ENCODE measurements at places on chromosomes 5 and 9.

DNA sequence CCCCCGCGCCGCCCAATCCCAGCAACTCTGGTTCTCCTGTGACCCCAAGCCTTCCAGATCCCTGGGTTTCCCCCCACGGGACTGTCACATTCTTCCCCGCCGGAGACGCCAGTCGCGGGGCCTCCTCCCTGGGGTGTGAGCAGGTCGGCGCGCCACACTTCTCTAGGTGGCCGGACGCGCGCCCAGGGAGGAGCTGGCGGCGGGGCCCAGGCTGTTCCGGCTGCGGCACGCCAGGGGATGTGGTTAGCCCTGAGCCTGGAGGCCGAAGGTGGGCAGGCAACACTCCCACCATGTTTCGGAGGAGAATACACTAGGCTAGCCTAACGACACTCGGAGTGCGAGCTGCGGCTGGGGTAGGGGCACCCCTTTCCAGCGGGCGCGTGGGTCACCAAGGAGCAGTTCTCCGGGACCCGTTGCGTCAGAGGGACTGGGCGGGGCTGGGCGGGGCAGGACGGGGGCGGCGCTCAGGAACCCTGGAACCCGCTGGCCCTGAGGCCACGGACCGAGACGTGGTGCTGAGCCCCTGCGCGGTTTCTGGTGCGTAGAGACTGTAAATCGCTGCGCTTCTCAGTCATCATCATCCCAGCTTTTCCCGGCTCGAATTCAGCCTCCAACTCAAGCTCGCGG lies at the start of gene SLC27A6:
Gene SLC27A6, plus strand, starts transcription at position 478 of the 627 bp plus-strand sequence. CDS start 650 bp downstream, outside the sequence.
- DNase-seq = no peak

DNA sequence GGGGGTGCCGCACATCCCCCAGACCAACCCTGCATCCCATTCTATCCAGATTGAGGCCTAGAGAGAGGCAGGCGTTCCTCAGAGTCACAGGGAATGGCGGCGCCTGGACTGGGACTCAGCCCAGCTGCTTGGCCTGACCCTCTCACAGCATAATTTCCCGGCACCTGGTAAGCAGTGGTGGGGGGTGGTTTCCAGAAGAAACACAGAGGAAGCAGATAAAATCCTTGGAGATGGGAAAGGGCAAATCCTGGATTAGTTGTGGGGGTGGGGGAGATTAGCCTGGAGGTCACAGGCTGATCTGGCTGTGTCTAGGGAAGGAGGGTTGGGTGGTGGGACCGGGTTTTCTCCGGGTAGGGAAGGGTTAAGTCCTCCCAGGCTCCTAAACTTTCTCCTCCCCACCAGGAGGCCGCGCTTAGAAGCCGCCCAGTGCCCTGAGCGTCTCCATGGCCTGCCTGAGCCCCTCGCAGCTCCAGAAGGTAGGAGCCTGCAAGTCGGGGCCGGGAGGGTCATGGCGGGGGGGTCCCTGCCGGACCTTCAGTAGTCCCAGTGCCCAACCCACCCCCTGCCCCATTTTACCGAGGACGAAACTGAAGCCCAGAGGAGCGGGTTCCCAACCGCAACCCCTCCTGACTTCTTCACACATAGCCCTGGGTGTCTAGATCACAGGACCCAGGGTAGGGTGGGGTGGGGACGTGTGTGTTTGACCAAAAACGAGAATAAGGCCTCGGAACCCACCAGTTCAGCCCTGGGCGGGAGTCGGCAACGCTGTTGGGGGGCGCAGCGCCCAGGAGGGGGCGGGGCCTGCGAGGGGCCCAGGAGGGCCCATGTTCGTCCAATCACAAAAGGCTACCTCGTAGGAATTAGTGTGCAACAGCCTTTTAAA lies 1.3 kb downstream of the PHYHD1 start:
- DNase-seq = peak; percentile 48

DNA sequence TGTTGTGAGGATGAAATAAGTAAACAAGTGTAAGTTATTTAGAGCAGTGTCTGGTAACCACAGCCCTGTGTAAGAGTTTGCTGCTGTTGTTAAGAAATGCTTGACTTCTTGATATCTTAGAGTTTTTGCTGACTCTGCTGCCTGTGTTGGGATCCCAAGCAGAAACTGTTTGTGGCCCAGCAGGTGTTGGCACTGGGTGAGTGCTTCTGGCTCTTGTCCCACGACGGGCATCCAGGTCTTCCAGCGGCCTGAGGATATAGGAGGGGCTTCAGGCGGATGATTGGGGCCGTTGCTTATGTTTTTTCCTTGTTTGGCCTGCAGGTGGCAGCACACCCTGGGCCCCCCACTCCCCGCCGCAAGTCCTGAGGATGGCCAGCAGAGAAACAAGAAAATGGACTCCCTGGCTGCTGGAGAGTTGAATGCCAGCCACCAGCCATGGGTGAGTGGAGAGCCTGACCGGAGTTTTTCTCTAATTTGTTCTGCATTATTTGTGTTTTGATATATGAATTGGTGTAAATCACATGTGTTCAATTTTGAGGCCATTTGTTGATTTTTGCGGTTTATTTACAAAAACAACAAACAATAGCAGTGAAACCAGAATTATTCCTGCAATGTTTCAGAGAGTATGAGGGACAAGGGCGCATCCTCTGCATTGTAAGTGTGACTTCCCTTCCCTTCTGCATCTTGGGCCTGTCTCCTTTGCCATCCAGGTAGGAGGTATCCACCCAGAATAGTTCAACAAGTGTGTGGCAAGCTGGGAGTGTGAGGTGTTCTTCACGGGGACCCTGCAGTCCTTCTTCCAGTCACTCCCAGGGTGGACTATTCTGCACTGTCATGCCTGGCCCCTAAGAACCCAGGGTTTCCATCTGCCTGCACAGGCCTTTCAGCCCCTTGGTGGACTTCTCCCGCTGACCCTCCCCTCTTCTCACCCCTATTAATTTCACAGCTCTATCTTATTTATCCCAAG lies 50.3 kb downstream of the SLC22A5 start:
- peak; percentile 74 for DNase-seq

GRCh38 chr5:74224331-74224730 lies 416.2 kb downstream of the ENC1 start:
- DNase-seq = no peak

DNA sequence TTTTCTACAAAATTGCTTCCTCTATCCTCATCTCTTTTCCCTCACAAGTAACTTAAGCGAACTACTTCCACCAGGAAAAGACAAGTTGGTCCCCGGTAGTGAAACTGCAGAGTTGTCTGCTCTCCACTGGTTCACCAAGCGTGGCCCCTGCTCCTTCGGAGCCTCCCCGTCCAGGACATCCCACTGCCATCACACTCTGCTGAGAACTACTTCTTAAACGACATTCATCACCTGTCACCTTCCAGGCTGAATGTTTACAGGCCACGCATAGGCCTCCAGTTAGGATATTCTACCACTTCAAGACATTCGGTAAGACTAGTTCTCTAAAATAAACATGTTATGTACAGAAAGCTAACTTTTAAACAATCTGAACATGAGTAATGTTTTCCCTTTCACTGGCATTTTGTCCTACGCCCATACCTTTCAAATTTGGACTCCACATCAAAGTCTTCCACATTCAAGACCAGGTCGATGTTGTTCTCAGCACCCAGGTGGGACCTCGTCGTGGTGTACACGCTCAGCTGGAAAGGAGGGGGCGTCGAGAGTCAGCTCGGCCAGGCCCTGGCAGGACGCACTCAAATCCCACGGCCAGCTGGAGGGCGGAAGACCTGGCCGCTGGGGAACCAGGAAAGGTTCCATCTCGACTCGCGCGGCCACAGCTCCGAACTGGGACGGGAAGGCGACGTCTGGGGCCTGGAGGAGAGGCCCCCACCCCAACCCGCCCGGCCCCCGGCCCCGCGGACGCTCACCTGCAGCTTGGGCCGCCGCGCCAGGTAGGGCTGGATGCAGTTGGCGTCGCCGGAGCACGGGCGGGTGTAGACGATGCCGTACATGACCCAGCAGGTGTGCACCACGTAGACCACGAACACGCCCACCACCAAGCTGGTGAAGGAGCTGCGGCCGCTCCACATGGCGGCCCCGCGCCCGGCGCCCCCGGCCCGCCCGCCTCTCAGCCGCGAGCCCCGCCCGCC lies 683 bp downstream of the CLPTM1L start:
- DNase-seq = no peak

- DNase-seq = no peak
Measured at GRCh38 chr9:99859243-99859980, 37.7 kb downstream of the NR4A3 start.

DNA sequence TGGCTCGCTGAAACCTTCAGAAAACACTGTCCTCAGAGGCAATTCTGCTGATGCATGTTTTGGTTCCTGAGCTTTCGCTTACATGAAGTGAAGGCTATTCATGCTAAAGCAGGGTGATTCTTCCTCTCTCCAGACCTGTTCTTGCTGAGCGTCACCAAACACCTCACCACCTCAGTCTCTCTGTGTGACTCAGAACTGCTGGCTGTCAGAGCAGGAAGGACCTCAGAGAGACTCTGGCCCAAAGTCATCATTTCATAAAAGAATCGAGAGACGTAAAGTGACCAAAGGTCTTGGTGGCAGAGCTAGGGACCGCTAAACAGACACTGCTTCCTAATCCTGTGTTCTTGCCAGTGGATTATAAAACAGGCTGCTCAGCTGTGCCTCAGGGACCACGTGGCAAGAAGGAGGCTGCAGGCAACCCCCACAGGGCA lies 73.8 kb downstream of the LHFPL2 start:
- DNase-seq = no peak

DNA sequence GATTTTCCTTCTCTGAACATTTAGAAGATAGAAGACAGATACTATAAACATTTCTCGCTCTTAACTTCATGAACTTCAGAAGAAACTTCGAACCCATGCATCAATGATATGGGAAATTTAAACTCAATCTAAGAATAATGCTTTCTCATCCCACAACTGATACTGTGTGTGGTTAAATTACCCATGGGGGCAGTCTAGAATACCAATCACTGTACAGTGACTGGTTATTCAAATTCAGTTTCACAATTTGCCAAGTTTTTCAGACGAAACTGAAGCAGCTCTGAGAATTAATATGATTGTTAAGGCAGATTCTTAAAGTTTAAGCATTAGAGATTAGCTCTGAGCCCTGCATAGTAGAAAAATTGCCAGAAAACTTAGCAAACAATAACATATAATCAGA lies 431.0 kb downstream of the SH3GL2 start:
- DNase-seq = no peak

DNA sequence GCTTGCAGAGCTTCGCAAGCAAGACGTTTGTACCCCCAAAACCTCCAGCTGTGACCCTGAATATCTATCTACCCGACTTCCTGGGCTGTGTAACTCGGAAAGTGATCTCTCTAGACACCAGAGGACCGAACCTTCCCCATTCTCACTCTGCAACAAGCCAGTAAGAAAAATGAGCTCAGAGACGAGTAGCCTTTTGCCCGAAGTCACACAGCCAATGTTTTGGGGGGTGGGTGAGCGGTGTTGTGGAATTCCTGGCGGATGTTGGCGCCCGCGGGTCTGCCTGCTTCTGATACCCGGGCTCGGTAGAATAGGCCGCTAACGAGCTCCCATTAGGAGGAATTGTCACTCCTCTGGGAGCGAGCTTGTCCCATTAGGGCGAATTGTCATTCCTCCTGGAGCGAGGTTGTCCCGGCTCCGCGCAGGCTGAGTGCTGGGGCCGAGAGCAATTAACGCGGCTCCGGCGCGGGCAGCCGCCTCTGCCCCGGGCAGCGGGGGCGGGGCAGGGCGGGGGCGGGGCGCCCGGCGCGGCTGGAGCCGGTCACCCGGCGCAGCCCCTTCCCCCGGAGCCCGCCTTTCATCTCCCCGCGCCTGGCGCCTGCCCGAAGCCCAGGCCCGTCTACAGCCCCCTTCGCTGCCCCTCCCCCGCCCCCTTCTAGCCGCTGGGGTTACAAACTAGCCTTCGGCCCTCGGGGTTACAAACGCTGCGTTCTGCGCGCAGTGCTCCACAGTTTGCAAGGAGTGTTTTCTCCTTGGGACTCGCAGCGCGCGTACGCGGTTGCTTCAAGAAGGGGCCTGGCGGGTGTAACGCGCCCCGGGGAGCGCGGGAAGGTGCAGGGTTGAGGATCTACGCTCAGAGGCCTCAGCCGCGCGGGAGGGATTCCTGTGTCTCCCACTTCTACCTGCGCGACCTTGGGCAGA lies 3.5 kb upstream of the MSX2 start:
- no peak for DNase-seq

DNA sequence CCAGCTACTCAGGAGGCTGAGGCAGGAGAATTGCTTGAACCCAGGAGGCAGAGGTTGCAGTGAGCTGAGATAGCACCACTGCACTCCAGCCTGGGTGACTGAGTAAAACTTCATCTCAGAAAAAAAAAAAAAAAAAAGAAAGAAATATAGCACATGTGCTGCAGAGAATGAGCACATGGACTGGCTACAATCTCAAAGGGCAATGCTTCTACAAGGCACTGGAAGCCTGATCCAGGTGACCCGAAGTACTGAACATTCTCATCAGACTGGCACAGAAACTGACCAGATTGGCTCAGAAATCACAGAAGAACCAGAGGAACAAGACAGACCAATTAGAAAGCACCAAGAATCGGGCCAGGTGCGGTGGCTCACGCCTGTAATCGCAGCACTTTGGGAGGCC lies 4.8 kb downstream of the DYNC2I2 start:
- DNase-seq = no peak

DNA sequence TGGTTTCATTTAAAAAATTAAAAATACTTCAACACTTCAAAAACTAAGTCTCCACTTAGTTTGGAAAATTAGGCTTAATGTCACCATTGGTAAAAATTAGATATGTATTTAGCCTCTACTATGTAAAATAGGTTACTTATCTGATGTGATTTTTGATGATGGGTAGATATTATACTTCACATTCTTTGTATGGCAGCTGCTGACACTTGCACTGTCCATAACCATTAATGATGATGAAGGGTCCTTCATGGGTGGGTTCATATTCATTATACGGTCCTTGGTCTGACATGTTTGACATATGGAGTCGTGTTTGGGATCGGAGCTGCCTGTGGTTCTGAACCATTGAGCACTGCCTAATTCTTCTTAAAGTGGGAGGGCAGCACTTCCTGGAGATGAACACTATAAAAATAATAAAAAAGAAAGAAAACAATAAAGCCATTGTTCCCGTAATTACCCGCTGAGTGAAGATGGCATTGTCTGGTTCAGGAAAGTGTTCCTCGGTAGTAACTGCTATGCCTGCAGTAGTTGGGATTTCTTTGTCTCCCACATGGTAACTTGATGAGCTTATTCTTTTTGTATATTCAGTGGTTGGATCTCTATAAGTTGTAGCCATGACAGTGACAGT lies 2.2 kb downstream of the LRRTM2 start:
- DNase-seq = no peak

GRCh38 chr5:151123897-151124751 lies 33.5 kb downstream of the ANXA6 start:
- peak; percentile 74 for DNase-seq

DNA sequence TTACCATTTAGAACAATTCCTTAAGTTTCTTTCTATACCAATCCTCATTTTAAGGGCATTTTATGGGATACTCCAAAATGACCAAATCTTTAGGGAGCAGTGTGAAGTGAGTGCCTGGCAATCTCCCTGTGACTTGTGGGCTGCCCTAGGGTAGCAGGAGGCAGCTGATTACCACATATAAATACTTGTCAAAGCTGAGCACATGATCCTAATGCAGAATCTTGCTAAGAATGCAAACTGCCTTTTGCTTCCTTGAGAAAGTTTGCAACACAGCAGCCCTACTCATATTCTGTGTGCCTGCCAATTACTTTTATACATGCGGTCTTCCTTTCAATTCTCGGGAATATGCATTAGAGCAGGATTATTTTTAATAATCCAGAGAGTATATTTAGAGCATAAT lies 18.2 kb upstream of the NREP start:
- no peak for DNase-seq
